ENCODE measurements at places on chromosomes 6 and 20.
A peak's percentile ranks its signal among the peaks of the same experiment; 100 is the strongest.

GRCh38 chr6:18405477-18406293, 18.5 kb downstream of the RNF144B start:
- peak; percentile 38 for DNase-seq

DNA sequence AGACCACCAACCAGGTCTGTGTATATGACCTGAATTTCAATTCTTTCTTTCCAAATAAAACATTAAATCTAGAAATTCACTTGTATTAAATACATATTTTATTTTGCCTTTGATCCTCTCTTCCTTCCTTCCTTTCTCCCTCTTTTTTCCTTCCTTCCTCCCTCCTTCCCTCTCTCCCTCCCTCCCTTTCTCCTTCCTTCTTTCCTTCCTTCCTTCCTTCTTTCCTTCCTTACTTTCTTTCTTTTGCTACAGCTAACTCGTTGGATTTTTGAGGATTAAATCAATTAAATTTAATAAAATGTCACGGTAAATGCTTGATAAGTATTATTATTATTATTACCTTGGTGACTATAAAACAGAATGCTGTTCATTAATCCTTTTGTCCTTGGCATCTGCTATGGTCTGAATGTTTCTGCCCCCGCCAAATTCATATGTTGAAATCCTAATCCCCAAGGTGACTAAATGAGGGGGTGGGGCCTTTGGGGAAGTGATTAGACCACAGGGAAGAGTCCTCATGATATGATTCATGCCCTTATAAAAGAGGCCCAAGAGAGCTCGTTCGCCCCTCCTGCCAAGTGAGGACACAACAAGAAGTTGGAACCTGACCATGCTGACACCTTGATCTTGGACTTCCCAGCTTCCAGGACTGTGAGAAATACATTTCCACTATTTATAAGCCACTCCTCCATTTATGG, 67.6 kb upstream of the BTBD3 start:
- peak; percentile 31 for DNase-seq

DNA sequence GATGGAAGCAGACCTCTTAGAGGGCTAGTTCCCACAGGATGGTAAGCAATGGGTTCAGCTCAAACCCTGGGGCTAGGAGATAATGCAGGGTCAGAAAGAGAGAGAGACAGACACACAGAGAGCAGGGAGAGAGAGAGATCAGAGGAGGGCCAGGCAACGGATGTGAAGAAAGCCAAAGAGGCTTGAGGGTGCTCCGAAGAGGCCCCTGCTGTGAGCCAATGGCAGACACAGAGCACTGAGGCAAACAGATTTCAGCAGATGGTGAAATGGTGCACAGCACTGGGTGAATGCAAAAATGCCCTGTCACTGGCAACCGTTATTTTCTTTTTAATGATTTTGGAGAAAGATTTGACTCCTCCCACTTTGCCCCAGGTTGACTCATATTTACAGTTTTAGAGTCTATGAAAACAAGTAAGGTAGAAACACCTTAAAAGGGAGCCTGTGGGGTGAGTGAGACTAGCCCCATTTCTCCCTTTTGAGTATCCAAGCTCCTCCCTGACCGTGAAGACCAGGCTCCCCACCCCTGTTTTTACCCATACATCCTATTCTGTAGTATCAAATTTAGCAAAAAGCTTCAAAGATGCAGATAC, 840 bp downstream of the DEFB132 start:
- DNase-seq: no peak

- DNase-seq: peak; percentile 44
Observed at GRCh38 chr20:17662333-17663039, 19.6 kb downstream of the RRBP1 start.

DNA sequence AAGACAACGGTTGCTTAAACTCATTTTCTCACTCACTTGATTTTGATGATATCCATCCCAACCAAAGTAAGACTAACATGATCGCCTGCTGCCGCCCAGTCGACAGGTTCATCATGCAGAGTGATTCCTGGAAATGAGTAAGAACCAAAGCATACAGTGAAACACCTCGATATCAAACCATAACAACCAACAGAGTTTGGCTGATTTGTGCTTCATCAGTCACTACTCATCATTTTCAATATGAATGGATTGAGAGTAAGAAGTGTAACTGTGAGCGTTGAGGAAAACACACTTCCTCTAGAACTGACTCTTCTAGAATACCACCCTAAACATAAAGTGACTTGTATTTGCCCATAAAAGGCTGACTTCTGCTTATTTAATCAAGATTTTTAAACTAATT, 29.2 kb upstream of the ALDH8A1 start:
- no peak for DNase-seq

- no peak for DNase-seq
Observed at GRCh38 chr6:91330896-91331295, 744.0 kb upstream of the MAP3K7 start.

DNA sequence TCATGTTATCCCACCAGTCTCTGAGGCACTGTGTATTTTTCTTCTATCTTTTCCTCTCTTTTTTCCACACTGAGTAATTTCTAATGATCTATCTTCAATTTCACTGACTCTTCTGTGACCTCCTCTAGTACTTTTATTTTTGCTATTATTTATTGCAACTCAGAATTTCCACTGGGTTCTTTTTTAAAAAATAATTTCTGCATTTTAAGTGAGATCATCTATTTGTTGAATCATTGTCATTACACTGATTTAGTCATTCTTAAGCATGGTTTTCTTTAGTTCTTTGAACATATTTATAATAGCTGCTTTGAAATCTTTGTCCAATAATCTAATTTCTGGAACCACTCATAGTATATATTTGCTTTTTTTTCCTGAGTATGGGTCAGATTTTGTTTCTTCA, 96.7 kb upstream of the SLC22A16 start:
- no peak for DNase-seq

- no peak for DNase-seq
Observed at GRCh38 chr6:169452117-169452868, 198.6 kb upstream of the THBS2 start.

DNA sequence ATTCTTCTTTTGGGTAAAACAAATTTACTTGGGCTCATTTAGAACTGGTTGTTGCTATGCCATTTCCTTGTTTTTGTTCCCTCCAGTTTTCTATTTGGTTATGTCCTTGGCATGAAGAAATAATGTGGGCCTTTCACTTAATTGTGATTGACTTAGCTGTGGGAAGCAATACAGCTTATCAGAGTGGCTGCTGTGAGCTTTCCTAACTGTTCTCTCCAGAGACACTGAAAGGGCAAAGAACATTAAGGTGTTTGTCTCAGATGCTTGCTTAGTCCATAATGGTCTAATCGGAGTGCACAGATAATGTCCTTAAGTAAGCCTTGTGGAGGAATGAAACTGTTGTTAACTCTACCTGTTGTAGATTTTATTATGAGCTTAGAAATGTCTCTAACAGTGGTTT, 56.6 kb downstream of the SH3BGRL2 start:
- no peak for DNase-seq

GRCh38 chr6:101626269-101626668, 232.8 kb downstream of the GRIK2 start:
- DNase-seq: no peak

DNA sequence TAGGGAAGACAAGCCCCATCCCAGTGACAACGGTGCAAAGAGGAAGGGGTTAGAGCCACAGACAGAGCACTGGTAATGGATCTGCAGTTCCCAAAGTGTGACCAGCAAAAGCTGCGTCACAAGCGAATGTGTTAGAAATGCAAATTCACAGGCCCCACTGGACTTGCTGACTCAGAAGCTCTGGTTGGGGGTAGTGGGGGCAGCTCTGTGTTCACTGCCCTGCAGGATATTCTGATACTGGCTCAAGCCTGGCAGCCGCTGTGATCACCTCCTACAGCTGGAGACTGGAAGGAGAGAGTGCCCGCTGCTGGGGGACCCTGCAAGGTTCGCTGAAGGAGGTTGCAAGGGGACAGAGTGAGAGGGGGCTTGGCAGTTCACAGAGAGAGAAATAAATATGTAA, 179.7 kb upstream of the CDH4 start:
- DNase-seq: no peak
